H54 (cell line): ENCODE measurements at places on chromosomes 3 and 15.

- DNase-seq = no peak
Observed at GRCh38 chr3:160049988-160050387, 61.4 kb downstream of the IL12A start.

DNA sequence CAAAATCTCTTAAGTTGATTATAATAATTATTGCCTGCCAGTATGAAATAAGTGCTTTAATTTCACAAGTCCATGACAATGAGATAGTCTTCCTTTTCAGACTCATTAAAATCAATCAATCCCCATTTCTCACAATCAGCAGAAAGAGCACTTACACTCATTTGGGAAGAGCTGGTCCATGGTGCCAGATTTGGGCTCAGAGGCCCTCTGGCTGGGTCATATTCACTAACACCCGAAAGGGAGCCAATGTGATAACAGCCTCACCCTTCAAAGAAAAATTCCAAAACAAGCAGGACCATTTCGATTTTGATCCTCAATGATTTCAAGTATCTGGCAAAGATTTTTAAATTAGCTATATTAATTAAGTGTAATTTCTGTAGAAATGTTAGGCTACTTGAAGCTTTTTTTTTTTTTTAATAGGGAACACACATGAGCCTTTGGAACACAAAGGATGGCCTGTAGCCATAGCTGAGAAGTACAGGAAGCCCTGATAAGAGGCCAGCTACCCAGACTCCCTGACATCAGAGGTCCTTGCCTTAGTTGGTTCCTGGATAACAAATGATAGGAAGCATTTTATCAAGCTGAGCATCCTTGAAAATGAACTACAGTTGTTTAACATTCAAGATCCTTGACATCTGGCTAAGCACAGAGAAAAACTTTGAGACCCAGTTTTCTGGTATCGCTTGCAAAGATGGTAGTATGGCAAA, 17.1 kb downstream of the MCF2L2 start:
- DNase-seq = no peak

DNA sequence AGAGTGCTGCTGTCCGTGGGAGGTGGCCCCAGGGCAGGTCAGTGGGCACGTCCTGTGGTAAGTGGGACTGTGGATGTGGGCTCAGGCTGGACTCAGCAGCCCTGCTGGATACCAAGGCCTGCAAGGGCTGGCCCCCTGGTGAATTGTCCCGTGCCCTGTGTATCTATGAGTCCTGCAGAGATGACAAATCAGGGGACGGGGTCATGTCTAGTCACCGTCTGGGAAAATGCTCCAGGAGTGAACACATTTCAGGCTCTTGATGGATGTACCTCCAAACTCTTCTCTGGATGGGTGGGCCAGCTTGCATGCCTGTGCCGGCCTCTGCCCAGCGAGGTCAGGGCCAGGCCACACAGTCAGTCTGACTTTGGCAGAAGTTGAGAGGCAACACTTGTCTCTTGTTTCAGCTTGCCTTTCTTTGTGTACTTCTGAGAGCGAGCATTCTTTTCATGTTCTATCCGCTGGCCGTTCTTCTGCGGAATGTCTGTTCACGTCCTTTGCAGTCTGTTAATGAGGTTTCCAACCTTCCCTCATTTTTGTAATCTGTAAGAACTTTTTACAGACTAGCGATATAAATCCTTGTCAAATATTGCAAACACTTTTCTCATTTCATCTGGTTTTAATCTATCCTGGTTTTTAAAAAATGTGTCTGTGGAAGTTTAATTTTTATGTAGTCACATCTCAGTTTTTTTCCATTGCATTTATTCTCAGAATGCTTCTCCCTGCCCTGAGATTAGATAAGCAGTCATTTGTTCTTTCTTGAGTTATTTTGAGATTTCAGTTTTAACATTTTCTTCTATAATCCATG, 11.4 kb upstream of the STAB1 start:
- no peak for DNase-seq

DNA sequence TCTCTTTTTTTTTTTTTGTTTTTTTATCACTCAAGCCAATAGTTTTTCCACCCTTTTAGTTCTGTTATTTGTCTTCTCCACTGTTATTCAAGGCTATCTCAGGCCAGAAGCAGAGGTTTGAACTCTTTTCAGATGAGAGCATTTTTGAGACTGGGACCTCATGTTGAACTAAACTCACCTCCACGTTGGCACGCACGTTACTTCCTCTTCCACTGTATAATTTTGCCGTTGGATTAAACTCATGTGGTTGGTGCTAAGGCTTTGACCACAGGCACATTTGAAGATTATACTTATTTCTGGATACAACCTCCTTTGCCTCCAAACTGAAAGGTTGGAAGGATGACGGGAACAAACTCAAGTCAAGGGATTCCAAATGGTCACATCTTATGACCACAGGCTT, 501.3 kb upstream of the TPRG1 start:
- no peak for DNase-seq

- no peak for DNase-seq
Observed at GRCh38 chr15:87228460-87228859, 1028.1 kb downstream of the NTRK3 start.

DNA sequence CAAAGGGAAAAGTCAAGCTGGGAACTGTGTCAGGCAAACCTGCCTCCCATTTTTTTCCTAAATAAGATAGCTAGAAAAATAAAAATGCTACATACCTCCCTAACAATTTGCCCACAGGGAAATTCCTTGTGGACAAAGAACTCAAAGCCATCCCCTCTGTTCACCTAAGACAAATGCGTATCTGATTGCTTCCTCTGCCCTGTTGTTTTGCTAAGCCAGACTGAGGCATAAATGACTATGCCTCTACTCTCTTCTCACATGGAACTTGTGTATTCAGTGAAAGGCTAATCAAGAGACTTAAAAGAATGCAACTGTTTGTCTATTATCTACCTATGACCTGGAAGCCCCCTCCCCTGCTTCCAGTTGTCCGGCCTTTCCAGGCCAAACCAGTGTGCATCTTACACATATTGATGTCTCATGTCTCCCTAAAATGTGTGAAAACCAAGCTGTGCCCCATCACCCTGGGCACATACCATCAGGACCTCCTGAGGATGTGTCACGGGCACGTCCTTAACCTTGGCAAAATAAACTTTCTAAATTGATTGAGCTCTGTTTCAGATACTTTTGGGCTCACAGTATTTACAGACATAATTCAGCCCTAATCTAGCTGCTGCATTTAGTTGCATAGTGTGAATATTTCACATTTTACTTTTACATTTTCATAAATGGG, 15.8 kb downstream of the CHD2 start:
- DNase-seq = no peak

DNA sequence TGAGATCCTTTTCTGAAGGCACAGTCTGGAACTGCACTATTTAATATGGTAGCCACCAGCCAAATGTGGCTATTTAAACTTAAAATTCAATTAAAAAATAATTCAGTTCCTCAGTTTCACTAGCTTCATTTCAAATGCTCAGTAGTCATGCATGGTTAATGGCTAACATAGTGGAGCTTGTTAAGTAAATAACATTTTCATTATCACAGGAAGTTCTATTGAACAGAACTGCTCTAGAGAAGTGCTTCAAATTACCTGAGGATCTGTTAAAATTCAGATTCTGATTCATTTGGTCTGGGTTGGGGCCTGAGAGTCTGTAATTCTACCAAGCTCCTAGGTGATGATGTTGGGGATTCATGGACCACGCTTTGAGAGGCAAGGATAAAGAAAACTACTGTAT, 109.6 kb upstream of the THRB start:
- no peak for DNase-seq

GRCh38 chr3:195063581-195064193, 207.3 kb downstream of the XXYLT1 start:
- no peak for DNase-seq

- no peak for DNase-seq
Observed at GRCh38 chr15:75902129-75902557, 1.5 kb upstream of the FBXO22 start.

DNA sequence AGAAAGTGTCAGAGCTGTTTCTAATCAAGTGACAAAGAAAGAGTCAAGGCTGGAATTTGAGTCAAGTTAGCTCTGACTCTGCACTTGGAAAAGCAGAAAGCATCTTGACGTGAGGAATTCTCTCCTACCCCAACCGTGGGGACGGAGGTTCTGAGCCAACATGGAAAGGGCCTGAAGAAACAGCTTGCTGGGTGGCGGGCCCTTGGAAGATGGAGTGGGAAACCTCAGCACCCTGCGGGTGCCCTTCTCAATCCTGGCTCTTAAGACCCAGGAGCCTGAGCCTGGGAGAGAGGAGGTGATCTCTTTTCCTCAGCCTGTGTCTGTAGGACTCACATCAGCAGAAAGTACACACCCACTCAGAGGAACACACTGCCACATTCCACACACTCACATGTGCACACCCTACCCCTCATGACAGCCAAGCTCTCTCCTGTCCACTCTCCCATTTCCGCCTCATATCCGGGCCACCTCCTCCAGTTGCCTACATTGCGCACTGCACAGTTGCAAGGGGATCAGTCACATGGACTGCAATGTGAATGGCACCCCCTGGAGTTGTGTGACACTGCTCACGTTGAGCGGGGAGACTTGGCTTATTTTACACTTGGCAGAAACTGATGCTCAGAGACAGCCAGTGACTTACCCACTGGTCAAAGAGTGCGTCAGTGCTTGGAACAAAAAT, 101.5 kb upstream of the SLC6A6 start:
- no peak for DNase-seq

DNA sequence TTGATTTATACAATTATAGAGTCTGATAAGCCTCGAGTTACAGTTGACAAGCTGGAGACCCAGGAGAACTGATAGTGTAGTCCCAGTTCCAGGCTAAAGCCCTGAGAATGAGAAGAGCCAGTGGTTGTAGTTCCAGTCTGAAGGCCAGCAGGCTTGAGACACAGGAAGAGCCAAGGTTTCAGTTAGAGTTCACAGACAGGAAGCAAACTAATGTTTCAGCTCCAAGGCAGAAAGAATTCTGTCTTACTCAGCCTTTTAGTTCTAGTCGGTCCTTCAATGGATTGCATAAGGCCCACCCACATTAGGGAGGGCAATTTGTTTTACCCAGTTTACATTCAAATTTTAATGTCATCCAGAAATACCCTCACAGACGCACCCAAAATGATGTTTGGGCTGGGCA, 102.7 kb downstream of the CDIN1 start:
- DNase-seq = no peak

DNA sequence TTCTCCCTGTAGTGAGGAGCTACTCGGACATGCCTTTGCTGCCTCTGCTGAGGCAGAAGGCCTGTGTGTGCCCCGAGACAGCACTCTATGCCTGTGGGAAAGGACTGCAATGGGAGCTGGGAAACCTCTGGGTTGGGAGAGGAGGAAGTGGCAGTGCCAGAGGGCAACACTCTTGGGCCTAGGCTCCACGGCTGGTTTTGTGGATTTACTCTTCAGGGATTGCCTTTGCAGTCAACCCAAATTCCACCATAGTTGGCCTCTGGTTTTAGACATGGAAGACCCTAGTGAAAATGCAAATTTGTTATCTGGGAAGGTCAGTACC, 46.8 kb downstream of the ITGA11 start:
- DNase-seq = no peak

DNA sequence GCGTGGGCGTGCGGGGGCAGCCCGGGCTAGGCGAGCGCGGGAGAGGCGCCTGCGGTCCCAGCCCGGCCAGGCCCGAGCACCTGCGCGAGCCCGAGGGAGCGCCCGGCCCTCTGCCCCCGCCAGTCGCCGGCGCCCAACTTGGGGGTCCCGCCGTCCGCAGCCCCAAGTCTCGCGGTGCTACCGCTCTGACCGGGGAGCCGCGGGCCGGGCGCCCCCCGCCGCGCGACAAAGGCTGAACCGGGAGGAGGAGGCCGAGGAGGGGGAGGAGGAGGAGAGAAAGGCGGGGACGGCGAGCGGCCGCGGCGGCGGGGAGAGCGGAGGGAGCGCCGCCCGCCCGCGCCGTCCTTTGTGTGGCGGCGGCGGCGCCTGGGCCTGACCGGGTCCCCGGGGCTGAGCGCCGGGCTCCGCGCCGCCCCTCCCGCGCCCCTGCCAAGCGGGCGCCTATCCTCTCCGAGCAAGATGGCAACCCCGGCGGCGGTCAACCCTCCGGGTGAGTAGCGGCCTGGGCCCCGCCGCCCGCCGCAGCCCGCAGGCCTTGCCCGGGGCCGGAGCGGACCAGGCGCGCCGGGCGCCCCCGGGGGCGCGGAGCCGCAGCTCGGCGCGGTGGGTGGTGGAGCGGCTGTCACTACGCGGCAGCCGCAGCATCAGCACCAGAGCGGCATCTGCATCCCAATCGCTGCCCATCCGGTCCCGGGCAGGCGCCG, at the start of gene ARNT2:
Gene ARNT2, plus strand, starts transcription at position 326 of the 704 bp plus-strand sequence. Its CDS starts 134 bp downstream, at position 460.
- DNase-seq = peak; percentile 18

DNA sequence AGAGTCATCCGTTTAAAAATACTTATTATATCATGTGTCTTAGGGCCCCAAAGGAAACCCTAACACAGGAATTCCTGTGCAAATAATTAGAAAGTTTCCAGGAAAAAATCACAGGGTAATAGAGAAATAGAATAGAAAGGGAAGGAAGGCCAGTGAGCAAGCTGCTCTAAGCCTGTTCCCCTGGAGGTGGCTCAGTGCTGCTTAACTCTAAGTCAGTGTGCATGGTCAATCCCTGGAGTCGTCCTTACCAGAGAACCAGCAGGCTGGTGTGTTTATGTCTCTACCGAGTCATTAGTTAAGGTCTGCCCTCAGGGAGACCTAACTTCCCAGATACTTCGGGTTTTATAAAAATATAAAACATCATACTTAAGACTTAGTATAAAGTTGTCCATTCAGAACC, 21.0 kb upstream of the MCF2L2 start:
- no peak for DNase-seq

GRCh38 chr15:42707873-42708544, 28.9 kb downstream of the CDAN1 start:
- no peak for DNase-seq

- DNase-seq = no peak
Observed at GRCh38 chr3:85427467-85427866, 468.7 kb downstream of the CADM2 start.

- no peak for DNase-seq
Observed at GRCh38 chr3:45371621-45372020, 16.8 kb upstream of the LARS2 start.

DNA sequence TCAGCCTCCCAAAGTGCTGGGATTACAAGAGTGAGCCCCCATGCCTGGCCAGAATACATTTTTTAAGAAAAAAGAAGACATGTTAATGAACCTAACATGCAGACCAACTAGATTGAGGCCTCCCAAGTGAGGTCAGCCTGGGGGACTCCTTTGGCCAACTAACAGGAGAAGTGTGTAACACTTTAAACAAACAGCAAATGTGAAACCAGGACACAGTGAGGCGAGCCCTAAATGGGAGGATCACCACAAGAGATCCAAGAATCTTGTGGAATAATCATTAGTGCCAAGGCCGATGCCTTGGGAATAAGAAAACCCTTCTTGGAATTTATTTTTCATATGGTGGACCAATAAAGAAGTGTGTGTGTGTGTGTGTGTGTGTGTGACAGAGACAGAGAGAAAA, 73.9 kb downstream of the ATP10A start:
- DNase-seq = no peak

DNA sequence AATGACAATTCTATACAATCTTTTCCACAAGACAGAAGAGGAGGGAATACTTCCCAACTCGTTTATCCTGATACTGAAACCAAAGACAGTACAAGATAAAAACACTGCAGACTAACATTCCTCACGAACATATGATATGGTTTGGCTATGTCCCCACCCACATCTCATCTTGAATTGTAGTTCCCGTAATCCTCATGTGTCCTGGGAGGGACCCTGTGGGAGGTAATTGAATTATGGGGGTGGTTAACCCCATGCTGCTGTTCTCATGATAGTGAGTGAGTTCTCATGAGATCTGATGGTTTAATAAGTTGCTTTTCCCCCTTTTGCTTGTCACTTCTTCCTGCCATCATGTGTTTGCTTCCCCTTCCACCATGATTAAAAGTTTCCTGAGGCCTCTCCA, 83.9 kb upstream of the PROK2 start:
- no peak for DNase-seq
